ENCODE measurements at places on chromosomes 7 and 10.

DNA sequence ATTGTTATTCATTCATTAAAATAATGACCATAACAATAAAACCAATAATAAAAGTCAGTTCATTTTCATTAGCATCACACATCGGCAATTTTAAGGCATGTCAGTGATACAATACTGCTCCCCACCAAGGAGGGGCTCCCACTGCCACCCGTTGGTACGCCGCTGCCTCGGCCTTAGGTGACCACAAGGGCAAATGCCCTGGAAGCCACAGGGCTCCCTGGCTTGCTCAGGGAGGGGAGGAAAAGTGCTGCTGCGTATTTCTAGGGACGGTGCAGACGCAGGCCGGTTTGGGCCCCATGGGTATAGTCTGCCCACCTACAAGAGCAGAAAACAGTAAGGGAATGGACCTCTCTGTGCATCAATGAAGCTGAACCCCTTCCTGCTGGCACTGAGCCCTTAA is 85.1 kb downstream of the SLIT1 start:
- DNase-seq: no peak

DNA sequence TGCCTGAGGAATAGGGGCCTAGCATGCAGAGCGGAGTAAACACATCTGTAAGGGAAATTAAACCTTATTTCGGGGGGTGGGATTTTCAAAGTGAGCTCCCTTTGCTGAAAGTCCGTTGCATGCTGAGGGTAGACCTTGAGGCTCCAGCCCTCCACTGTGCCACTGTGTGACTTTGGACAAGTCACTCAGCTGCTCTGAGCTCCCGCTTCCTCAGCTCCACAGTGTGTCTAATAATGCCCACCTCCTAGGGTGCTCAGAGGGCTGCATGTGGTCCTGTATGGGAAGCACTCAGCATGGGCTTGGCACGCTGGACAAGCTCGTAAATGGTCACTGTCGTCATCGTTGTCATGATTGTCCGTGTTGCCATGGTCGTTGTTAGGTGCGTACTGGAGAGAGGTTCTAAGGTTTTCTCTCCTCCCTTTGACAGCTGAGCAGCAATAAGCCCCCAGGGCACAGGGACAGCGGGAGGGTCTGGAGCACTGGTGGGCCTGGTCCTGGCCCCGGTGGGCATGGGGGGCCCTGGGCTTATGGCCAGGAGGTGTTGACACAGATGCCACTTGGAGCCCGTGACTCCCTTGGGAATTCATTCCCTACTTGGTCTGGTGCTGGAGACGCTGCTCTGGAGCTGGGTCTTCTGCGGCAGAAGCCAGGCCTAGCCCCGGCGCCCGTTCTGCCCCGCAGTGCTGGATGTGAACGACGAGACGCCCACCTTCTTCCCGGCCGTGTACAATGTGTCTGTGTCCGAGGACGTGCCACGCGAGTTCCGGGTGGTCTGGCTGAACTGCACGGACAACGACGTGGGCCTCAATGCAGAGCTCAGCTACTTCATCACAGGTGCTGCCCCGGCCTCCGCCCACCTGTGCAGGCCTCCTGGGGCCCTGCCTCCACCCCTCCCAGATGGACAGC is 13.1 kb downstream of the C10orf105 start:
- DNase-seq: no peak

- DNase-seq: no peak
These were observed 83.6 kb downstream of the ICA1 start for GRCh38 chr7:8178353-8178752.

DNA sequence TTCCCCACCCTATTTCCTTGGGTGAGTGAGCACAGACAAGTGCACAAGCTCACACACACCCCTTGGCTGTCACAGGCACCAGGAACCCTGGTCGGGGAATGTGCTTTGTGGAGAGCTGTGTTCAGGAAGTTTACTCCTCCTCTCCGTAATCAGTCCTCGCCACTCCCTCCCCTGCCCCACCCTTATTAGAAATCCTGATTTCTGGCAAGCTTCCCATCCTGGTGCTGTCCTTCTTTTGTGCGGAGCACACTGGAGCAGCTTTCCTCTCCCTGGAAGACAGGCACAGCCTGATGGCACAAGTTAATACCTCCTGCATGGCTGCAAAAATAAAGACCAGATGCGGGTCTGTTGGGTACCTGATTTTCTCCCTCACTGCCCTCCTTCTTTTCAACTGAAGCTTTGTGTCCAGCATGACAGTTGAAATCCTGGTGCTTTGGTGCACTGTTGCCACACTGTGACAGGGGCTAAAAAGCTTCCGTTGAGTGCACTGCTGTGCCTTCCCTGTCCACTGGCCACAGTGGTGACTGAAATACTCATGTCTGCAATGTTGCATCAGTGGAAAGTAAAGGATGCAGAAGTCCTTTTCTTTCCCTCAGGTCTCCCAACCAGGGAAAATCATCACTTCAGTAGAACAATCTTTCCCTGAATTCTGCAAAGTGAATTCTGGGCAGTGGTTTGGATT is 55.0 kb downstream of the LRRC4 start:
- DNase-seq: no peak

GRCh38 chr10:116255886-116256751 is 16.9 kb downstream of the GFRA1 start:
- no peak for DNase-seq

DNA sequence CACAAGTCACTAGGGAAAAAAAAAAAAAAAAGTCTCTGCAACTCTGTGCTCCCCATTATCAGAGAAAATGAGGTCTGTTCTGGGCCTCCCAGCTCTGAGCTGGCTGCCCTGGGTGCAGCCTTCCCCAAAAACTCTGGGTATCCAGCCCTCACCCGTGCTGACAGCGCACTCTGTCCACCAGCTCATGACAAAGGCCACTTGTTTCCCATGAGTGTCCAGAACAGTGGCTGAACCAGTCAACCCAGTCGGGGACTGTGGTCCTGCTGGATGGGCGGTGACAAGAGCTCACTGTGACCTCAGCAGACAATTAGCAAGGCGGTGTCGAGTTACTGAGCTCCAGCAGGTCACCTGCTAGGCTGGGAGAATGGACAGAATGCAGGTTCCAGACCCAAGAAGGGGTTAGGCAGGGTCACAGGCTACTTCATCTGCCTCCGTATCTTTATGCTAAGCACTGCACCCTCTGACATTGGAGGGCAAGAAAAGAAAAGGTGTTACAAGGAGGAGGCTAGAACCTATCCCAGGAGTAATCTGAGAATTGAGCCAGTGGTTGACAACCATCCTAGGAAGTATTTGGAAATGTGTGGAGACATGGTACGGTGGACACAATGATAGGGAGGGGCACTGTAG is 37.2 kb downstream of the DLG5 start:
- no peak for DNase-seq

- DNase-seq: no peak
These were observed 8.4 kb downstream of the TCF7L2 start for GRCh38 chr10:112958275-112958995.

DNA sequence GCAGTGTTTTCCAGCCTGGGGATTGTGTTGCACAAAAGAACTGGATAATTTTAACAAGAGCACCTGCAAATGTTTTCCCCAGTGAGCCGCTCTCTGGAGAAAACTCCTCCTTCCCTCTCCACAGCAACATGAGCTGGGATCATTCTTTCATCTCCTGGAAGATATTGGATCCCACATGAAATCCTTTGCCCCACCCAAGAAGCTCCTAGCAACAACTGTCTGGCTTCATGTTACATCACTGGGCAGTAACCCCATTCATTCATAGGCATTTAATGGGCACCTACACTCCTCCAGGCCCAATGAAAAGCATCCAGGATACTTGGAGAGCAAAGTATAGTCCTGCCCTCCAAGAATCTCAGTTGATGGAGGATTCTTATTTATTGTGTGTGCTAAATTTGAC is 27.2 kb downstream of the LSM5 start:
- no peak for DNase-seq

DNA sequence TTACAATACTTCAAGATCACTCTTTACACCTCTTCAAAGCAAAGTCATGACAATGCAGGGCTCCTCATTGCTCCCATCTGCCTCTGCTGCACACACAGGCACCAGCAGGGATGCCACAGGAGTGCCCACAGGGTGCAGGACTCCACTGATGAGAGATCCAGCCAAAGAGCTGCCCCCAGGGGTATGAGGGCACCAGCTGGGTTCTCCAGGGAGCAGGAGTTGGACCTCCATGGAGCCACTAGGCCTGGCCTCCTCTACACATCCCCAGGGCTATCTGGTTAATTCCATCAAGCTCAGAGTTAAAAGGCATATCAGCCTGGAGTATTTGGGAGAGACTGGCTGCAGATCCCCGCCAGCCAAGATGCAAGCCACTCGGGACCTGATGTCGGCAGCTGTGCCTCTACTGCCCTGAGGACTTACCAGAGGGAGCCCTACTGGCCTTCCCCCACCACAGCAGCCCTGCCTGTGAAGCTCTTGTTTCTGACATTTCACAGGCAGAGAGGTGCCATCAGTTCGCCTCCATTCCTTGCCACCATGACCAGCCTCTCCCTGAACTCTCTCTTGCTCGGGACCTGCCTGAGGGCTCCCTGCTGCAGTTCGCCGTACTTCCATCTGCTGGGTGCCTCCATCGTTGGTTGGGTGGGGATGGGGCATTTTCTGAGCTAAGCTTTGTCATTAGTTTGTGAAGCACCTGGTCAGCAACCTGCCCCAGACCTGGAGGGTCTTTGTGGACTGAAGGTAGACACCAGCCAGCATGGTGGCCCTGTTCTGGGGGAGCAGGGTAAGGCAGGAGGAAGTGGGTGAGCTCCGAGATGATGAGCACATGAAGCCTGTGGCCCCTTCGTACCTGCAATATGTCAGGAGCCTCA is 12.5 kb upstream of the TRIM8 start:
- no peak for DNase-seq

GRCh38 chr7:134174795-134175261 is 47.7 kb downstream of the LRGUK start:
- no peak for DNase-seq

DNA sequence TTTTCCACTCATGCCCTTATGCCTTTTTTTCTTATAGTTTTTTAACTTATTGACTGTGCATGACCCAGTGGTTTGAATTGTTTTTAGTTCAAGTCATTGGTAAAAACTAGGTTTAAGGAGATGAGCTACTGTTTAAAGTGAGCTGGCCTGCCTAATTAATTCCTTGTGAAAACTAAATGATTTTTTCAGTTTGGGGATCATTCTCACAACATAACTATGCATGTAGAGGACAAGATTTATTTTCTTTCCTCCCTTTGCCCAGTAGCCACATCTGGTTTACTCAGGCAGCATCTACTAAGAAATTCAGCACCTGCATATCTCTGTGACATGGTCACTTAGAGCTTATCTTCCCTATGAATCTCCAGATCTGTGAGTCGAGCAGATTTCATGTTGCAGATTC is 1.7 kb downstream of the ADO start:
- no peak for DNase-seq

DNA sequence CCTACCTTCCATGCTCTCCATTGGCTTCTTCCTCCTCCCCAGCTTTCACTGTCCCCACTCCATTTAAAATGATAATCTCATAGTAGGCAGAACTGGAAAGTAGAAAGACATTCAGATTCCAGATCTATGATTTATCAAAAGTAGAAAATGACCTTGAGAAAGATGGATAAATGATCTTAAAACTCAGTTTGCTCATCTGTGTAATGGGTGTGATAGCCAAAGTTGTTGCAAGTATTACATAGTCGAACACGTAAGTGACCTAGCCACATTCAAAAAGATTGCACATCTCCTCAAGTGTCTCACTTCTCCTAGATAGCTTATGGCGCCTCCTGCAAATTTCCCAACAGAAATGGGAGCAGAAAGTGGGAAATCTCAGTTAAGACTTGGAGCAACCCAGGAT is 89.8 kb upstream of the FGL2 start:
- DNase-seq: no peak

- DNase-seq: no peak
These were observed 430.8 kb downstream of the PLXNA4 start for GRCh38 chr7:132145466-132145865.

GRCh38 chr10:64430690-64431323 is 909.6 kb downstream of the REEP3 start:
- DNase-seq: no peak

- no peak for DNase-seq
These were observed 47.8 kb downstream of the BZW2 start for GRCh38 chr7:16693601-16694318.

GRCh38 chr7:99731638-99732374 is 3.2 kb downstream of the CYP3A7 start:
- no peak for DNase-seq

DNA sequence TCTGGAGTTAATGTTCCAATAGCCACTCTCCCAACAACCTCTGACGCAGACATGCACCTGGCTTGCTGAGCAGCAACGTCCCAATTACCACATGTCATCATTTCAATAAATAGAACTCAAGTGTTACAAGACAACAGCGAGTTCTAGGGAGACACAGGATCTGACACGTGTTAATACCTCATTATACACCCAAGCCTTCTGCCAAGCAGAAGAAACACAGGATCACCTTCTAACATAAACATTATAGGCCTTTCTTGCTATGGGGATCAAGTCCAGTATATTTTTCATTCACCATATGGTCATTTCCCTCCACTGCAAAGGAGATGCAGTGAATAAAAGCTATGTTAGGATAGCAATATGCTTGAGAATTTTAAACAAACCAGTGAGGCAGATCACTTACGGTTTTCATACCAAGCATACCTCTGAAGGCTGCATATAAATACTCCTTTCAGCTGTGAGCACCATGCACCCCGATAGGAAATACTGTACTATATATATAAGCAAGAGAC is 74.2 kb downstream of the JAZF1 start:
- DNase-seq: no peak

- DNase-seq: no peak
These were observed 173.3 kb downstream of the SLIT1 start for GRCh38 chr10:97012470-97012869.

- DNase-seq: no peak
These were observed 18.8 kb downstream of the VSIR start for GRCh38 chr10:71754562-71754961.

- DNase-seq: no peak
These were observed 26.1 kb upstream of the VCL start for GRCh38 chr10:73971636-73972354.

DNA sequence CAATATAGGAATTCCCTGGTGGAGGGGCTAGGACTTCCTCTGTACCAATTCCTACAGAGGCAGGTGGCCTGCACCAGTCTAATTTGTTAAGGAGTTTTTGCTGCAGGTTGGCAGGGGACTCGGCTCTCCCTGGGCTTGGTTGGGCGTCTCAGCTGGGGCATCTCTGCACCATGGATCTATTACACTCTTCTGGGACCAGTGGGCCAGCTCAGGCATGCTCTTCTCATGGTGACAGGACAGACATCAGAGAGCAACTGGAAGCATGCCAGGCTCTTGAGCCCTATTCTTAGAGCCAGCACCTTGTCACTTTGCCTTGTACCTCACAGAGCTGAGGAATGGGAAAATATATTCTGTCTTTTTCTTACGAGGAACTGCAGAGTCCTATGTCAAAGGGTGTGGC is 74.6 kb downstream of the SH2D4B start:
- no peak for DNase-seq
